Regular cardiac myocyte (primary cell): ENCODE measurements at places on chromosomes 13 and 19. TPM values are rescaled to one million over a fixed set of nuclear protein-coding genes. Genes with fewer than 3 reads are reported as not detected.

The ELSPBP1 gene
- total RNA-seq = not detected in 2 replicates

The PLIN5 gene
- not detected in 2 replicates for total RNA-seq

The USHBP1 gene
- under 0.01 and 0.28 TPM in 2 replicates for total RNA-seq

The TJP3 gene
- total RNA-seq = not detected in 2 replicates

The LGALS4 gene
- total RNA-seq = under 0.01 TPM in 1 of 2 replicates, not detected in the other

The RFPL4AL1 gene
- total RNA-seq = under 0.01 TPM in 1 of 2 replicates, not detected in the other

The KLK3 gene
- not detected in 2 replicates for total RNA-seq

The APOE gene
- 9.0 and 20.6 TPM in 2 replicates for total RNA-seq

The NDFIP2 gene
- 40.3 and 47.6 TPM in 2 replicates for total RNA-seq

The ZNF574 gene
- 7.6 and 12.7 TPM in 2 replicates for total RNA-seq

The RAB3A gene
- total RNA-seq = 1.9 and 2.5 TPM in 2 replicates

The OLFM2 gene
- 2.9 and 37.5 TPM in 2 replicates for total RNA-seq

The LAIR2 gene
- total RNA-seq = not detected in 2 replicates

The GPR183 gene
- total RNA-seq = 0.19 and 0.28 TPM in 2 replicates

The SPACA4 gene
- not detected in 2 replicates for total RNA-seq

The GJB6 gene
- total RNA-seq = not detected in 2 replicates

The NLRP7 gene
- not detected in 2 replicates for total RNA-seq

The CPB2 gene
- total RNA-seq = not detected in 2 replicates

The METTL21C gene
- under 0.01 TPM in 1 of 2 replicates, not detected in the other for total RNA-seq

The ZNF563 gene
- total RNA-seq = 4.2 and 8.2 TPM in 2 replicates

The SLC10A2 gene
- not detected in 2 replicates for total RNA-seq

The FGF22 gene
- total RNA-seq = not detected in 2 replicates

The CPT1C gene
- 13.0 and 15.5 TPM in 2 replicates for total RNA-seq

The DDA1 gene
- 18.3 and 33.2 TPM in 2 replicates for total RNA-seq

The RYR1 gene
- under 0.01 and 1.1 TPM in 2 replicates for total RNA-seq

The ZNF560 gene
- 2.7 and 3.4 TPM in 2 replicates for total RNA-seq

The PTBP1 gene
- total RNA-seq = 56.9 and 163 TPM in 2 replicates

The SHISA7 gene
- not detected in 2 replicates for total RNA-seq

The APLP1 gene
- total RNA-seq = 12.7 and 14.8 TPM in 2 replicates

The PLPP2 gene
- total RNA-seq = 5.6 and 9.4 TPM in 2 replicates

The PGLYRP1 gene
- total RNA-seq = not detected in 2 replicates

The SIGLEC14 gene
- total RNA-seq = not detected in 2 replicates

The C3 gene
- 16.5 and 105 TPM in 2 replicates for total RNA-seq

The LHB gene
- not detected in 2 replicates for total RNA-seq

The C19orf38 gene
- 0.58 and 2.3 TPM in 2 replicates for total RNA-seq

The ZNF791 gene
- total RNA-seq = 15.9 and 17.5 TPM in 2 replicates

The ZNF610 gene
- 2.5 and 4.8 TPM in 2 replicates for total RNA-seq

The SSC5D gene
- 6.7 and 11.6 TPM in 2 replicates for total RNA-seq
